H9 (cell line): ENCODE measurements at places on chromosomes 16 and 17.

- H3K4me3 ChIP-seq = no peak overlapping the region
- no peaks in the 10 kb centered on the region for H3K27me3 ChIP-seq
- H3K27ac ChIP-seq = no peak overlapping the region
- no peak for DNase-seq
Observed at GRCh38 chr17:72869630-72870029, 222.9 kb downstream of the SLC39A11 start.

- peaks cover 3% of the 10 kb centered on the region; the same call in 1 of the 2 replicates for H3K4me1 ChIP-seq
- H3K36me3 ChIP-seq = peaks cover 35% of the 10 kb centered on the region
- H3K27me3 ChIP-seq = no peaks in the 10 kb centered on the region
- no peak for DNase-seq
- no peak overlapping the region for H3K27ac ChIP-seq
Observed at GRCh38 chr17:58997756-58998553, 108.7 kb downstream of the TRIM37 start.

DNA sequence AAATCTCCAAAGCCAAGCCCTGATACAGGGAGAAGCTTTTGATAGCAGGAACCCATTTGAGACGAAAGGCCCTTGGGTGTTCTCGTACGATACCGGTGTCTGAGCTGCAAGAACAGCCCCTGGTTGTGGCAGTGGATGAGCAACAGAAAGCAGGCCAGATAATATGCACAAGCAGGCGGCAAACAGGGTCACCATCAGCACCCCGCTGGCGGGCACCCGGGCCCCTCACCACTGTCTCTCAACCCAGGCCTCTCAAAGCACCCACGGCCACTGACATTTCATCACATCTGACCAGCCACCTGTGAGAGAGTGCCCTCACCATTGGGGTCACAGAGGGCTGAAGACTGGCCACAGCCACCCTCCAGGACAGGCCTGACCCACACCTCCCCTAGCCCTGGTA lies 230.4 kb downstream of the C16orf78 start:
- peaks cover 1% of the 10 kb centered on the region; the same call in 1 of the 2 replicates for H3K4me1 ChIP-seq
- H3K27ac ChIP-seq = no peak overlapping the region
- peak; percentile 21 for DNase-seq
- H3K36me3 ChIP-seq = no peaks in the 10 kb centered on the region

GRCh38 chr16:72860726-72861562 lies 187.0 kb downstream of the ZFHX3 start:
- no peak overlapping the region for H3K4me3 ChIP-seq
- no peaks in the 10 kb centered on the region for H3K36me3 ChIP-seq
- no peak overlapping the region for H3K27ac ChIP-seq

- no peak overlapping the region for H3K4me3 ChIP-seq
- peaks cover 9% of the 10 kb centered on the region for H3K36me3 ChIP-seq
- DNase-seq = no peak
- no peaks in the 10 kb centered on the region for H3K4me1 ChIP-seq
- H3K27me3 ChIP-seq = no peaks in the 10 kb centered on the region; the same call in 1 of the 2 replicates
Observed at GRCh38 chr17:81010935-81011334, 19.3 kb downstream of the CHMP6 start.

DNA sequence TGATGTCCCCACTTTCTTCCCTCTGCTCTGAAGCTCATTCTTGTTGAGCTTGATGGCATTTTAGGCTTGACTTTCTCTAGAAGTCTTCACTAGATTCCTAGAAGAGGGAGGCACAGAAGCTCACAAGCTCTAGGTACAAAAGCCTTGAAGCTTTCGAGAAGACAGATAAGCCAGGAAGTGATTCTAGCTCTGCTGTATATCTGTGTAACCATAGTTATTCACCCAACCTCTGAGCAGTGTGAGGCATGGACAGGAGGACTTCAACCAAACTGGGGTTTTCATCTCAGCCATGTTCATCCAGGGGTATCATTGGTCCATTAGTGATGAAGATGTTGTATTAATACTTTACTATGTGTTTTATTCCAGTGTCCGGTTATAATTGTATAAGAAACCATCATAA lies 299.7 kb downstream of the CDH13 start:
- no peaks in the 10 kb centered on the region for H3K36me3 ChIP-seq
- no peaks in the 10 kb centered on the region for H3K4me1 ChIP-seq
- no peak overlapping the region for H3K4me3 ChIP-seq
- DNase-seq = no peak
- H3K27ac ChIP-seq = no peak overlapping the region
- no peaks in the 10 kb centered on the region for H3K27me3 ChIP-seq

- H3K4me3 ChIP-seq = no peak overlapping the region
- peaks cover 2% of the 10 kb centered on the region; the same call in 1 of the 2 replicates for H3K4me1 ChIP-seq
- no peaks in the 10 kb centered on the region for H3K27me3 ChIP-seq
- no peak for DNase-seq
Observed at GRCh38 chr17:65898651-65899050, 293.3 kb downstream of the CEP112 start.

- no peak overlapping the region for H3K27ac ChIP-seq
- no peaks in the 10 kb centered on the region for H3K27me3 ChIP-seq
- no peaks in the 10 kb centered on the region for H3K36me3 ChIP-seq
- no peak overlapping the region for H3K4me3 ChIP-seq
- DNase-seq = no peak
- peaks cover 5% of the 10 kb centered on the region; the same call in 1 of the 2 replicates for H3K4me1 ChIP-seq
Observed at GRCh38 chr17:11332706-11333105, 91.7 kb downstream of the SHISA6 start.

DNA sequence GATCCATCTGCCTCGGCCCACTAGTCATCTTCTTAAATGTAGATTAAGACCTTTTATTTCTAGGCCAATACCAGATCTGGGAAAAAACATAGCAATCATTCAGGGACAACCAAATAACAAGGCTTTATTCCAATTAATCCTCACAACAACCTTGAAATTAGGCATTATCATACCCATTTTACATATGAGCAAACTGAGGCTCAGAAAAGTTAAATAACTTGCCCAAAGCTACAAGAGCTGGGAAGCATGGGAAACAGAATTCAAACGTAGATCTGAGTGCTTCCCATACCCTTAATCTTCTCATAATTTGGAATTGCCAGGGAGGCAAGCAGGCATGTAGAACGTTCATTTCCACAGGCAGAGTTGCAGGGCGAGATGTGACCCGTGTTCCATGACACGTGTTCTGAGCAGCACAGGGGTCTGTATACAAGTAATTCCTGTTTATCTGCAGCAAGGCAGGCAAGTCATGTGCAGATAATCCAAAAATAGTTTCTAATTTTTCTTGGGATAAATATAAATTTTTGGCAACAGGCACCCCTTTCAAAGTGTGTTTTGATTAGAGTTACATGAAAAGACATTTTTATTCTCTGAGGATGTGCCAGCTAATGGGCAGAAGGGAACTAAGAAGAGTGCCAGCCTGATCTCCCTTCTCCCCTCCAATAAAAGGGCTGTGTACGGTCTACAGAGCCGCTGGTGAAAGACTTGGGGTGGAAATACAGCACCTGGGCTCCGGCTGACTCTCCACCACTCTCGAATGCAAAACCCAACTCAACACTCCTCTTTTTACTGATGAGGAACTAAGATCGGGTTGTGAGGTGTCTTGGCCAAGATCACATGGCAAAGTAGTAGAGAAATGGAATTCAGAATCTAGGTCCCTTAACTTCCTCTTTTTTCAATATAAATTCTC lies 27.7 kb upstream of the MYOCD start:
- no peaks in the 10 kb centered on the region for H3K36me3 ChIP-seq
- H3K4me1 ChIP-seq = no peaks in the 10 kb centered on the region
- H3K4me3 ChIP-seq = no peak overlapping the region
- no peak for DNase-seq

DNA sequence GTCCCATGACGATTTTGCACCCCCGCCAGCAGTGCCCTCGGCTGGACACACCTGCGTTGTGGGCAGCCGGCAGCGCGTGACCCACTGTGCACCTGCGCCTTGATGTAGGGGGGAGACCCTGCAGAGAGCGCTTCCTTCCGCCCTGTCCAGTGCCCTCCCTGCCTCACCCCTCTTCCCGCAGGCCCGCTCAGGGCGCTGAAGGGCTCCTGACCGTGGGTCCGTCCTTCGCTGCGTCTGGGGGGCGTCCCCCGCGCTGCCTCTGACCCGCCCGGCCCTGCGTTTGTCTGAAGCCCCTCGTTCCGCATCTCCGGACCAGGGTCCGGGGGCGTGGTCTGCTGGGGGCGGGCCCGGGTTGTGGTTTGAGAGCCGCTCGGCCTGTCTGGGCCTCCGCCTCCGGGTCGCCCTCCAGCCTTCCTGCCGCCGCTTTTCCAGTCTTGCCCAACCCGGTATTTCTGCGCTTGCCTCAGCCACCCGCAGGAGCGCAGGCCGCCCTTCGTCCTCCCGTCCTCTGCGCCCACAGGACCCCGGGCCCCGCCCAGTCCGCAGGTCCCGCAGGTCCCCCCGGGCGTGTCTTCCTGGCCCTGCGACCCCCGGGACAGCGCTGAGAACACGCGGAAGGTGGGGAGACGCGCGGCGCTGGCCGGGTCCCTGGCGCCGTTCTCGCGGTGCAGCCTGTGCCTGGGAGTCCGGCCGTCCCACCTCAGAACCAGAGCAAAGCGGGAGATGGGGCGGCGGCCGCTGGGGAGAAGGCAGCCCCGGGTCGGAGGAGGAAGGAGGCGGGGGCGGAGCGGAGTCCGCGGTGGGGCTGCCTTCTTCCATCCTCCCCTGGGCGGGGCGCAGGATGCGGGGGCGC lies 4.0 kb upstream of the IL17C start:
- H3K27ac ChIP-seq = no peak overlapping the region
- no peaks in the 10 kb centered on the region; the same call in 1 of the 2 replicates for H3K4me1 ChIP-seq
- H3K36me3 ChIP-seq = peaks cover 22% of the 10 kb centered on the region
- DNase-seq = peak; percentile 85
